RKO (cell line): ENCODE measurements at places on chromosomes 2 and 18.

DNA sequence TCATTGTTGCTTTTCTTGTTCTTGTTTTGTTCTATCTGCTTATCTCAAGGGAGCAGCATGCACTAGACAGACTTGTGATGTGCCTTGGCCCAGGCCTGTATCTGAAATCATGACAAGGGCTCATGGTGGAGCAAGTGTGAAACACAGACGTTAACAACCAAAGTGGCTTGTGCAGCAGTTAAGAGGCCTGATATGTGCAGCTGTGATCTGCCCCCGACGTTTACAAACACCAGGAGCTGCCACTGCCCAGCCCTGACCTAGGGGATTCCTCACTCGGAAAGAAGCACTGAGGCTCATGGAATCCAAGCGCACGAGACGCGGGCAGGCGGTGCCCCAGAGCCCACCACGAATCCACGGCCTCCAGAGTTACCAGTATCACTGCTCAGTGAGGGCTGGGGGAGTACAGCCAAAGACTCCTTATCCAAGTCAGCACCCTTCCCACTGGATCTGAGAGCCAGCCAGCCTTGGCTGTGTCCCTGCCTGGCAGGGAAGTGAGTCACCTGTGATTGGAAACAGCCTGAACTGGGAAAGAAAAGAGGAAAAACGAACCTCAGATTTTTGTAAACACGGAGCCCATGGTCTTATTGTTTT is 62.3 kb upstream of the SNTG2 start:
- DNase-seq = no peak

DNA sequence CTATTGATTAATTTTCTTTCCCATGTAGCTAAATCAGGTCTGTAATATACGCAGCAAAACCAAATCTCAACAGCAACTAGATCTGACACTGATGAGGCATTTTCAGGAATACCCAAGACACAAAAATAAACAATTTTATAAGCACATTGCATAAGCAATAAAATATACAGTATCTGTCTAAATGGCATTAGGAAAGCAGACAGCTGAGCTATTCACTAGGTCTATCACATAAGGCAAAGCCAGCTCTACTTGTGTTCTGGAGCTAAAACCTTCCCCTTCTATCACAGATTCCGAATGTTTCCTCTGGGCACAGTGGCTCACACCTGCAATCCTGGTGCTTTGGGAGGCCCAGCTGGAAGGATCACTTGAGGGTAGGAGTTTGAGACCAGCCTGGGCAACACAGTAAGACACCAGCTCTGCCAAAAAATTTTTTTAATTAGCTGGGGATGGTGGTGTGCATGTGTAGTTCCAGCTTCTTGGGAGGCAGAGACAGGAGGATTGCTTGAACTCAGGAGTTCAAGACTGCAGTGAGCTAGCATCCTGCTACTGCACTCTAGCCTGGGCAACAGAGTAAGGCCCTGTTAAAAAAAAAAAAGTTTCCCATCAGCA is 21.1 kb downstream of the PTPN2 start:
- DNase-seq = no peak

DNA sequence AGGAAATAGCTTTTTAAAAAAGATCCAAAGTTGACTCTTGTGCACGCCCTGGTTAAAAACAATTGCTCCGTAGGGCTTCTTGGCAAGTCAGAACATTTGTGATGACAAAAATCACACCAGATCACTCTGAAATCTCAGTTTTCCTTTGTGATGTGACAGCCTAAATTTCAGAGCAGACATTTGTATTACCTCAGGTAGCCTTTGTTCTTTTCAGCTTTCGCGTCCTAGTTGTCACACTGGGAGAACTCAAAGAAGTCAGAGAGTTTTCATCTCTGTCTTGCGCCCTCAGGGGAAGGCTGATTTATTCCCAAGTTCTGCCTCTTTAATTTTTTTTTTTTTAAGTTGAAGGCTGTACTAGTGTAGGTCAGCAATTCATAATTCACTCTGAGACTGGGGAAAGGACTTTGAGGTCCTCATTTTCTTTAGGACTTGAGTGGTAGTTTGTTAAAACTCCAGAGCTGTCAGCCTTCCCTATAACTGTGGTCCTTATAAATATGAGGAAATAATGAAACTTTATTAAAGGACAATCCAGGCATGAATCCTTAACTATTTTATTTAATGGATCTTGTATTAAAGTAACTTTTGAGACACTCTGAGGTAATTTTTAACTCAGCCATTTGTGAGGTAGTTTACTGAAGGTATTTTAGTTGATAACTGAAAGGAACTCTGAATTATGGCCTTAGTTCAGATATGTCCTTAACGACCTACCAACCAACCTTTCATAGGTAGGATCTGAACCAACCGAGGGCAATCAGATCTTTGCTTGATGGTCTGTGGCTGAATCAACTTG is 525.1 kb upstream of the FAM98A start:
- DNase-seq = no peak

GRCh38 chr2:18599509-18600254 is 10.3 kb upstream of the NT5C1B start:
- DNase-seq = no peak

- DNase-seq = no peak
These were observed 423.4 kb downstream of the PID1 start for GRCh38 chr2:228847684-228848083.

DNA sequence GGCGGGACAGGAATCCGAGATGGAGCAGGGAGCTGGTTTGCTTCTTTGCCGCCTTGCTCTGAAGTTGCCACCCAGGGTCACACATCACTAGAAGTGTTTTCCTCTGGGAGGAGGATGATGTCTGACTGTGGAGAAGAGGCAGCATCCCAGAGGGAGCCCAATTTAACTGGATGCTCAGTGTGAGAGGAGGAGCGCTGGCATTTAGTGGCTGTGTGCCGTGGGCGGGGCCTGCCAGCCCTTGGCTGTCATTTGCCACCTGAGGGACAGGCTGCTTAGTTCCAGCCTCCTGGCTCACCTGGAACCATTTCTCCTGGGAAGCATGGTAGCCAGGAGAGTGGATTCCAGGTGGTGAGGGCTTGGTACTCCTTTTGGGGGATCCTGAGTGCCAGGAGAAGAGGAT is 9.6 kb downstream of the B3GNT2 start:
- DNase-seq = no peak

- DNase-seq = no peak
These were observed 17.6 kb downstream of the PRKCE start for GRCh38 chr2:45669032-45669486.

DNA sequence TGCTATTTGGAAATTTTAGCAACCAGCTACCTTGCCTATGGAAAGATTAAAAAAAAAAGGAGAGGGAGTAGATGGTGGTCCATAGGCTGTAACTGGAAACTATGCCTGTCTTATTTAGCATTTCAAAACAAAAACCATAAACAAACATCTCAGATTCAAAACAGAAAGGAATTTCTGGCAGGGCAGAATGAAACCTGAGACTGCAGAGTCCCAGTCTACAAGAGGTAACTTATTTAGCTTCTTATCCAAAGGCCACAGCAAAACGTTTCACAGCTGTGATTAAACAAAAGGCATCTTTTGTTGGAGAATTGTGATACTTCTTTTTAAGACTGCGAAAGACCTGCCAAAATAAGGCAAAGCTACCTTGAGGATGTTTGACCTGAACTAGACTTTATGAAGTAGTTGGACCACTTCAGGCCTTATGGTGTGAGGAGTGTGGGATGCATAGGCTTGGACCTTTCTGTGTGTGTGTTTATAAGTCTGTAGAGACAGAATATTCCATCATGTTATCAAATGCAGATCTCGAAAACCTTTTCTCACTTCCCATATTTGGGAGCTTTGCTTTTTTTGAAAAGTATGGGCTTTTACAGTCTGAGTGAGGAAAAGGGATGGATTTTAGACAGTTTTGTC is 11.0 kb downstream of the CRIM1 start:
- no peak for DNase-seq

GRCh38 chr2:24819442-24820174 is 26.4 kb downstream of the CENPO start:
- no peak for DNase-seq

DNA sequence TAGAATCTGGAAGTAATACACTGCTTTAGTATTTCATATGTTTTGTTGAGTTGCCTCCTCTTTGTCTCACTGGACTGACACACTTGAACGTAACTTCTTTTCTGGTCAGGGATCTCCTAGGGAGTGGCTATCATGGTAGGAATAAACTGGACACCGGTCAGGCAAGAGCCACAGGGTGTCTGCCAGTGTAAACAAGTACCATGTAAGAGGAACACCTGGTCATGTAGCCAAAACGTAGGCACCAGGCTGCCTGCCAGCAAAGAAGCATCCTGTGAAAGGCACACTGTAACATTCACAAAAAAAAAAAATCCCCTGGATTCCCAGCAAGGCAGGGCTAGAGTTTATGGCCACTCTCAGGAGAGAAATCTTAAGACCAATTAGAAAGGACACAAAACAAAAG is 372.8 kb upstream of the RND3 start:
- no peak for DNase-seq

- no peak for DNase-seq
These were observed 28.6 kb downstream of the ITGA6 start for GRCh38 chr2:172456002-172456401.

- DNase-seq = no peak
These were observed 34.1 kb upstream of the REEP1 start for GRCh38 chr2:86371527-86371926.

GRCh38 chr2:20448246-20448976 is 1.5 kb downstream of the RHOB start:
- peak; percentile 26 for DNase-seq

DNA sequence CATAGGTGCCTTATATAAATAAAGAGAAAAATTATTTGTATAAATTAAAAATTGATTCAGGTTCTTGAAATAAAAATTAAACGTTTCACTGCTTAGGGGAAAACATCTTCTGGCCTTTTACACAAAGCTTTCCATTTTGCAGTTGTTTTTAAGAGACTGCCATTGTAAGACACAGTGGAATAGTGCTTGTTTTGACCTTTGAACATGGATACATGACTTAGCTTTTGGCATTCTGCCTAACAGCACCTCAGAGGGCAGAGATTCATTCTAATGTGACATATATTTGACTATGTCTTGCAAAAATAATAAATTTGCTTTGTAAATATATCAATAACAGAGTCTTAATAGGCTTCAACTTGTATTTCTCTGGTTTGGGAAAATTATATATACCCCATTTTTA is 142.1 kb downstream of the SLC4A10 start:
- DNase-seq = peak; percentile 8

- no peak for DNase-seq
These were observed 121.1 kb upstream of the ACAA2 start for GRCh38 chr18:49934457-49934856.

DNA sequence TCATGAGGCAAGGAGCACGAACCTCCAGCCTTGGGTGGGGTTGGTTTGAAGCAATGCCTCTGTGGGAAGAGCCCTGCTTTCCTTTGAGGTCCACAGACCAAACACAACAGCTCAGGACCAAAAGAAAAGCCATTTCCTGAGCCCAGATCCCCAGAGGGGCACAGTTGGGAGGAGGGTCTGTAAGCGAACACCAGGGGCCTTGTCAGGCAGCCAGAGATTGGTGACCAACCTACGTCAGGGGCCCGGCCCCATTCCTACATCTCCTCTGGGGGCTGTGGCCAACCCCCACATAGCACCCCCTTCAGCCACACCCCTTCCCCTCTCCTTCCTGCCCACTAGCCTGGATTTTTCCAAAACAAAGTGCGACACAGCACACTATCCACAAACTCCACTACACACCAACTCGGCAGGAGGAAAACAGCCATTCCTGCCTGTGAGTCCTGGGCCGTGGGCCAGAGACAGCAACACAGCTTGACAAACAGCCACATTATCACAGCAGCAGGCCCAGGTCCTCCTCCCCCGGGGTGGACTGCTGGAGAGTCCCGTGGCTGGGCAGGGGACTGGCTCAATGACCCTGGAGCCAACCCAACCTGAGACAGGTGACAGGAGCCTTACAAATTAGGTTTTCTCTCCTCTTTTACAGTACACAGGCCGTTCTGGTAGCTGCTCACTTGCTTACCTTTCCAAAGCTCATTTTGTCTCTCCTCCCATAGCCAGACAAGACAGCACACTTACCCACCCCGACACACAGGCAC is 98.8 kb downstream of the TNS1 start:
- no peak for DNase-seq

- no peak for DNase-seq
These were observed 332.4 kb upstream of the MYT1L start for GRCh38 chr2:2663401-2664036.

DNA sequence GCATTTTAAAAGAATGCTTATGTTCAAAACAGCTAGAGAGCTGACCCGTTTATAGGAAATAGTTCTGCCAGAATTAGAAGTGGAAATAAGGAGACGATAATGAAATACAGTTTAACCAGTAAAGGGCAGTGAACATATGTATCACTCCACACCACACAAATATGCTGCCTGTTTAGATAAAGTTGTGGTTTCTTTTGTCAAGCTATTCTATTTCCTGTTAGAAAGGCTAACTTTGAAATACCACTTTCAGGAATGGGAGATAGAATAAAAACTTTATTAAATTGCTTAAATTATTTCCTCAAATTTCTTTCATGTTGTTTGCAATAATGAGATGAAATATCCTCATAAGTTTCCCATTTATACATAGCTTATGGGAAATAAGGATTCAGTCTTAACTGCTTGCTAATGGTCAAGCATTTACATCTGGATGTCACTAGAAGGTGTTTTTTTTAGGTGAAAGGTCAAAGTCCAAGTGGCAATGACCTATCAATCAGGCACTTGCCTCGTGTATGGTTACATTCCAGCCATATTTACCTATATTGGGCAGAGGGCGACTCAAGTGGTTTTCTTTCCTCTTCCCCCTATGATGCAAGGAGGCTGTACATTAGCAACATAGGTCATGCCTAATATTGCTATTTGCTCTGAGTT is 148.9 kb downstream of the ZEB2 start:
- no peak for DNase-seq

GRCh38 chr2:19677825-19678518 is 223.8 kb downstream of the TTC32 start:
- no peak for DNase-seq

DNA sequence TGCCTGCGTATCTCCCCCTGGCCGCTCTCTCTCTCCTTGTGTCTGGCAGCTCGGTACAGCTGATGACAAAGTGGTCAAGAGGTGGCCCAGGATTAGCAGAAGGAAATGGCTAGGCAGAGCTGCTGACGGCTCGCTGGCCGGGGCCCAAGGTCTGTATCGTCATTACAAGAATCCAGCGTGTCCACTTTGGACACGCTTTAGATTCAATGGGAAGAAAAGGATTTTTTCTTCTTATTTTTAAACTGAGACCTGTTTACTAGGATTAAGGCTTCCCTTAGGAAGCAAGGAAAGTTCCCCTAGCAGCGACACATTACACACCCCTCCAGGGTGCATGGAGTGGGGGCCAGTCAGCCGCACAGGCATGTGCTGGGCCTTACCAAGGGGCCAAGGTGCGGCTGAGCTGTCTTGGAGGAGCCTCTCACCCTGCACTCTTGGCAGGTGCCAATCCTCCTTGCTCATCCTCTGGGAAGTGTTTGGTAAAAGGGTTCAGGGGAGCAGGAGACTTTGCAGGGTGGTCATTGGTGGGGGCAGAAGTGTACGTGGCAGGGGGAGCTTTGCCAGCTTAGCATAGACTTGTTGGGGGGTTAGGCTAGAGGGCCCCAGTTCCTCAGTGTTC is 76.8 kb downstream of the POLR1A start:
- no peak for DNase-seq

DNA sequence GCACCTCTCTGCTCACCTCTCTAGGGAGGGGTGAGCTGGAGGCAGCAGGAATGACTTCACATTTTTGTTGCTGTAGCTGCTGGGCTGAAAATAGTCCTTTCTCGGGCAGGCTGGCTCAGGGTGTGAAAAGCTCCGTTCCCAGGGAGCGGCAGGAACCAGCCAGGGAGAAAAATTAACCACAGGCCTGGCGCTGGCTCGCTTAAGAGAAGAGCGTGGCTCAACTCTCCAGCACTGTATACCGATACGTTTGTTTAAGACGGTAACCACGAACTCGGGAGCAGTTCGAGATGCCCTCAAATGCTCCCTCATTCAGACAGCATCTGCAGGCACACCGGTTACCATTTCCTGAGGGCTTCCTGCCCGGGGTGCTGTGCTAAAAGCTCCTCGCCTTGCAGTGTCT is 129.6 kb downstream of the CELF4 start:
- DNase-seq = no peak
